ENCODE measurements at places on chromosomes 16 and 17.

GRCh38 chr17:59423137-59423724 lies 91.8 kb downstream of the YPEL2 start:
- DNase-seq, result no peak

DNA sequence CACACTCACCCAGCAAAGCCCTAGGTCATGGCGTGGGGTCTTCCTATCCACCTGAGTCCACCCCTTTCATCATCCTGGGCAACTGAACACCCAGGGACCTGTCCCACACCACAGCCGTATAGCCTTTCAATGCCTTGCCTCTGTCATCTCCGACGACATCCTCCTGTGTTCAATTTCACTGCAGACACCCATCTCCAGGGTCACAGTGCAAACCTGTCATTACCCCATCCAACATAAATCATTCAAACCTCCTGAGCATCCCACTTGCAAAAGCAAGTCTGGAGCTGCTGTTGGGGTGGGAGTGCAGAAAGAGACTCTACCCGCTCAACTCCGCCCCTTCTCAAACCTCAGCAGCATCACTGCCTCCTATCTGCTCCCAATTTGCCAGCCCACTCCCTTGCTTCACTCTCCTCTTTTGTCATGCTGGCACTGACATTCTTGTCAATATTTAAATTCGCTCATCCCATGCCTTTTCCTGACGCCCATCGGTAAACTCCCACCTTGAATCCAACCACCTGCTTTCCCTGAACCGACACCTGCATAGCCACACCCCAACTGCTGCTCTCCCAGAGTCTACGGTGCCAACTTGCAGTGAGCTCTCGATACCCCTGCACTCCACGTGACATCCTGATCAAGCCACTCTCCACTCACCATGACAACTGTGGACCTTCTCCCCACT lies 37.0 kb downstream of the MARF1 start:
- no peak for DNase-seq

DNA sequence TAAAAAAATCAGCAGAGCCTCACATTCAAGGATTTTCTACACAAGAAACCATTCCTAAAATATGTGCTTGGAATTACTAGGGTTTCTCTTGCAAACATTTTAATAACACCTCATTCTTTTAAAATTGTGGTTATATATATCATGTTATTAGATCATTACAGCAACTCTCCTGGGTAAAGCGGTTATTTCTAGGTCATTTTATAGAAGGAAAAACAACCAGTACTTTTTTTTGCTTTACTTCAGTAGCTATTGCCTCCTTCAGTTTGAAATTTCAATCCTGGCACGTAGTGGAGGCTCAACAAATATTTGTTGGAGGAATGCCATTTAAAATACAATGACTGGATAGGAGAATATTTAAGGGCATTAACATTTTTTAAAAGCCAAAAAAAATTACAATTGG lies 220.6 kb downstream of the CDRT15L2 start:
- DNase-seq, result no peak

- DNase-seq, result no peak
Observed at GRCh38 chr17:49821916-49822315, 26.0 kb downstream of the TAC4 start.

DNA sequence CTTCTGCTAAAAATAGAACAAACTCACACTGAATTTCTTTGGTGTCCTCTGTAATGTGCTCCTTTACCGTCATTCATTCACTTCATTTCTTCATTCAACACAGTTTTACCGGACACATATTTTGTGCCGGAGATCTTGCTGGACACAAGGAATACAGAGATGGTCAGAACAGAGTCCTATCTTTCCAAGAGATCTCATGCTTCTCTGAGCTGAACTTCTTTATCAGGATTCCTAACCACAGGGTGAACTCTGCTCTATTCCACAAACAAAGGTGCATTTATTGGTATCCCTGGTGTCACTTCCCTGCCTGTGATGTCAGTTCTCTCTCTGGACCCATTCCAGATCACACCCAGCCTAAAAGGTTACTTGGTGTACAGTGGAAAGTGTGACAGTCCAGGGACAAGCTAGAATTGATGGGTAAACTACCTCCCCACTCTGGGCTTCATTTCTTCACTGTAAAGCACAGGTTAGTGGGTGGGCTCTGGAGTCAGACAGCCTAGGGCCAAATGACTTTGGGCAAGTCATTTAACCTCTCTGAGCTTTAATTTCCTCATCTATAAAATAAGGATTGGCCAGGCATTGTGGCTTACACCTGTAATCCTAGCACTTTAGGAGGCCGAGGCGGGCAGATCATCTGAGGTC lies 4.2 kb downstream of the IFI35 start:
- no peak for DNase-seq

DNA sequence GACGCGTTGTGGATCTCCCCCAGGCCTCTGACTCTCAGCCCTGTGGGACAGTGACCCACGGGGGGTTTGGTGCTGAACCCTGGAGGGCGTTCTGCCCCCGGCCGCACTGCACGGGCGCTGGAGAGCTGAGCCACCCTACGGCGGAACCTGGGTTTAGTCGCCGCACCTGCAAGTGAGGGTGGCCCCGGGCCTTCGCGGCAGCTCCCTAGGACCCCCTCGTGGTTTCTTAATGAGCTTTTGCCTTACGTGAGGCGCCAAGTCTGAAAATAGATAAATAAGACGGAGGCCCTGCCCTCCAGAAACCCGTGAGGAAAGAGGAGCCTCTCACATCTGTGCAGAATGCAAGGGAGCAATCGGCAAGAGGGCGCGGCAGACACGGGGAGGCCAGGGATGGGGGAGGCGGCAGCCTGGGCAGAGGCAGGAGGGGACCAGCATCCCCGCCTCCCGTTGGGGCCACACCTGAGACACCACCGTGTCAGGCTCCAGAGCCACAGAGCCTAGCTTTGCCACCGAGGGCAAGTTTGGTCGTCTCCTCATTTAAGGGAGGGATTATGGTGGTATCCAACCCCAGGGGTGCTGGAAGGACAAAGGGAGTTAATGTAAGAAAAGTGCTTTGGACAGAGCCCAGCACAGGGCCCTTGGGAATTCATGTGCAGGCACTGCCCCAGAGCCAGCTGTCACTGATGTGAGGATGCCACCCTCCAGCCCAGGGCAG lies 153.2 kb upstream of the CHMP6 start:
- DNase-seq, result no peak

DNA sequence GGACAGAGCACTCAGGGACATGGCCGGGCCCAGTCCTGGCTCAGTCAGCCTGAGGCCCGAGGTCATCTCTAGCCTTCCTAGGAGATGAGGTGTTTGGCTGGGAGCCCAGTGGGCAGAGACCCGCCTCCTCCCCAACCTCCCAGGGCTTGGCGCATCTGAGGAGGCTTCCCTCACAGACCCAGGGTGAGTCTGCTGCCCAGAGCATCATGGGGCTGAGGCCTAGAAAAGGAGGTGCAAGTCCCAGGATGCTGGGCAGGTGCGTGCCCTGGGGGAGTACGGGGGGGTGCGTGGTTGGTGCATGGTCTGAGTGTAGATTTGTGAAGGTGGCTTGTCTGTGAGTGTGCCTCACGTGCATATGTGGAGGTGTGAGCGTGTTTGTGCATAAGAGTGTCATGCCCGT lies 4.7 kb downstream of the PDE6G start:
- no peak for DNase-seq

- DNase-seq, result no peak
Observed at GRCh38 chr16:23486480-23486879, 23.8 kb downstream of the GGA2 start.

- DNase-seq, result no peak
Observed at GRCh38 chr16:74627506-74628220, 20.7 kb upstream of the GLG1 start.

- DNase-seq, result no peak
Observed at GRCh38 chr16:48244863-48245195, 729 bp downstream of the LONP2 start.

- DNase-seq, result no peak
Observed at GRCh38 chr17:15654886-15655561, 29.1 kb downstream of the TRIM16 start.

DNA sequence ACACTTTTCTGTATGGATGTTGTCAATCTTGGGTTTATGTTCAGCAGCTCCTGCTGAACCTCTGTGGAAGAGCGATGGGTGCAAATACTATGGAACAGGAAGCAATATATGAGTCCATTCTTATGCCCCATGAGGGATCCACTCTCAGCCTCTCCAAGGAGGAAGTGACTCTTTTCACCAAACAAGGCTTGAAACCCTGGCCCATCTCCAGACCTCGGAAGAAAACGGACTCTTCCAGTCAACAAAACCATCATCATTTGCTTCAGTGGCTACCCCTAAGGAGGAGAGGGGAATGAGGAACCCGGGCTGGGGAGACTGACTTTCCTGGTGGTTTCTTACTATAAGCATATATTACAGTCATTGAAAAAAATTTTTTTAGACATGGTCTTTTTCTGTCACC lies 206.2 kb downstream of the AXIN2 start:
- DNase-seq, result no peak

DNA sequence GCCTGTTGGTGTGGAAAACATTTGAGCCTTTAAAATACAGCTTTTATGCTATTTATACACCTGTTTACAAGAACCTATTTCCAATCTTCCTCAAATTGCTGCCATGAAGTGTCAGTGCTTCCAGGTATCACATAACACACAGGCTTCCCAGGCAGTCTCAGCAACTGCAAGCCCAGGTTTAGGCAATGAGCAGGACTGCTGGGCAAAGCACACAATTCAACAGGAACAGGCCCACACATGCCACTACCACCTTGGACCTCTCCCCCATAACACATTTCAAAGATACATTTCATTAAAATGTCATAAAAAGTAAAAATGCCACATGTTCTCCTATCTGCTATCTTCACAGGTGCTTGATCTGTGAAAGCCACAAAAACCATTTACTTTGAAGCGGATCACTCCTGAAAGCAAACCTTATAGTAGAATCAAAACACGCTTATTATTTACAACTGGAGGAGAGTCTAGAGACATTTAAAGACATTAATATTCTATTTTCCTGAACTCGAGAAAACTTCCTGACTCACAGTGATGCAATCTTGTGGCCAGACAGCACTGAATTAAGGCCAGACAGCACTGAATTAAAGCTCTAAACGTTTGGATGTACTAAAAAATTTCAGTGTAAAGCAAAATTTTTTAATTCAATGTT lies 31.5 kb downstream of the ANKFY1 start:
- peak; percentile 17 for DNase-seq

- DNase-seq, result no peak
Observed at GRCh38 chr16:85607321-85607765, 5.8 kb upstream of the GSE1 start.

DNA sequence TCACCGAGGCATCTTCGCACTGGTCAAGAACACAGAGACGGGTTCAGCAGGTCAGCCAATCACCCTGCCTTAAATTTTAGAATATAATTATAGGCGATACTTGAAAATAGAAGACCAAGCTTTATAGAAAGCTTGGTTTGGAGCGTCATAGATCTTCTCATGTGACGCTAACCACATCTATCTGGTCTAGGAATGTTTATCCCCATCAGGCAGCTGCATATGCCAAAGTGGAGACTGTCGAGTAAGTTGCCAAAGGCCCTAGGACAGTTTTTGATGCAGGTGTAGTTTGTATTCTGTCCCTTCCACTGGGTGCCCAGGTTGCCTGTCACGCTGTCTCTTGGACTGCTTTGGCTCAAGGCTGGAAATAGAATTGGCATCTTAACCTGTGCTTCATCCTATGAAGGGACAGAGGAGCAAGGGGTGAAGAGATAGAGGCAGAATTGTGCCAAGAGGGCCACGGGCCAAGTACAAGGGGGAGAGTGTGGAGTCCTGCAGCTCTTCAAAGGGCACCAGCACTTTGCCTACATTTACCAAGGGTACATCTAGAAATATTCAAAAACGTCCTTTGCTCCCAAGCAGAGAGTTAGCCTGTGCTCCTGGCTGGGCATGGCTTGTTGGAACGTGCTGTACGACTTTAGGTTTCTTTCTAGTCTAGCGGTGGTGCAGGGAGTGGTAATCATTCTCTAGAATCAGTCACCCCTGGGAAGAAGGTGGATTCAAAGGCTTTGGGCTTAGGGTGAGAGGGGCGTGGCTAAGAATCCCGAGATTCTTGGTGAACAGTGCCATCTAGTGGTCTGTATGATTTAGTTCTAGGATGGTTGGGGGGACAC lies 5.3 kb upstream of the WIPI1 start:
- peak; percentile 84 for DNase-seq

GRCh38 chr16:63684149-63685101 lies 1437.4 kb downstream of the CDH11 start:
- DNase-seq, result no peak

GRCh38 chr16:65975049-65975708 lies 391.3 kb upstream of the CDH5 start:
- DNase-seq, result no peak

- DNase-seq, result no peak
Observed at GRCh38 chr16:13902677-13903076, 17.3 kb upstream of the ERCC4 start.

DNA sequence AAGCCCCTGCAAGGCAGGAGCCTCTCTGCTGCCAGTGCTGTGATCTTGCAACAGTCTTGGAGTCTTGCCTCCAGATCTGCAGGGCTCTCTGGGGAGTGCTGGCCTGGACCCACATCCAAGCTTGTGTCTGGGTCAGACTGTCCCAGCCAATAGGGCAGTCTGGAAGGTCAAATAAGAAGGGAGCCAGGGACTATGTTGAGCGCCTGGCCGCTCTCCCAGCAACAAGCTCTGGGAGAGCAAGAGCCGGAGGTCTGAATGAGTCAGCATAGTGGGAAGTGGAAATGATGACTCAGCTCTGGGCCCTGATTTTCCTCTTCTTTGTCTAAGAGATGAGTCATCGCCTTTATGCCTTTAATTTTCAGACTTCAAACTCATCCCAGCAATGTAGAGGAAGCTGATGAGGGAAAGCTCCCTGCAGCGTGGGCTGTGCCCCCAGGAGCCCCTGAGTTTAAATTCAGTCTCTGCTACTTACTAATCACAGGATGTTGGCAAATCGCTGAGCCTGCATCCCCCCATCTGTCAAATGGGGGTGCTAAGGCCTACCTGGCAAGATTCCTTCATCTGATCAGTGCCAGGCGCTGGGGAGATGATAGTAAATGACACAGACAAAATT lies 43.6 kb upstream of the HAPSTR1 start:
- DNase-seq, result peak; percentile 26

- no peak for DNase-seq
Observed at GRCh38 chr16:23608194-23608593, 12.1 kb upstream of the NDUFAB1 start.

DNA sequence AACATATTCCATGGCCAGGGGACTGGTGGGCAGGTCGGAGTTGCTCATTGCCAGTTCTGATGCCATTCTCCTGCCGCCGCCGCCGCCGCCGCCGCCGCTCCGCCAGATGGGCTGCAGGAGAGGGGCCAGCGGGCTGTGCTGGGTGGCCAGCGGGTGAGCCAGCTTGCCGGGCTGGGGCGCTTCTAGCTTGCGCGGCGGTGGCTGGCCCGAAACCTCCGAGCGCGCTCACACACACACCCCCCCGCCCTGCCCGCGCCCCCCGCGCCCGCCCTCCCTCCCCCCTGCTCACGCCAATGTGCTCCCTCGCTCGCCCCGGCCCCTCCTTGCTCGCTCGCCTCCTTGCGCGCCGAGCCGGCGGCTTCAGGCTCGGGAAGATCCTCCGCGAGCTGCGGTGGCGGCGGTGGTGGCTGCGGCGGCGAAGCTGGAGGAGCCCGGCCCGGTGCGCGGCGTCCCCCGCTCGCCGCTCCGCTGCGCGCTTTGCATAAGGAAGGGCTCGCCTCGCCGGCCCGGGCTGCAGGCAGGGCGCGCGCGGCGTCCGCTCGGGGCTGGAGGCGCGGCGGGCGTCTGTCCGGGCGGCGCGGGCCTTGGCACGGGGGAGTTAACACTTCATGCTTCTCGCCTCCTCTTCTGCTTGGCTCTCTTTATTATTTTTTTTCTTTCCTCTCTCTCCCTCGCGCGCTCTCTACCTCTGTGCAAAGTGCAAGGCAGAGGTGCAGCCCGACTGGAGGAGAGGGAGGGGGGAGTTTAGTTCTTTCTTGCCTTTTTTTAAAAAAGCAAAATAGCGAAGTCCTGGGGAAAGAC lies 500 bp downstream of the MAF start:
- no peak for DNase-seq

- no peak for DNase-seq
Observed at GRCh38 chr16:81431554-81432353, 12.9 kb upstream of the CMIP start.

All from T-helper 2 cell (primary cell).